ENCODE measurements at places on chromosomes 12 and 14.
A peak's percentile ranks its signal among the peaks of the same experiment; 100 is the strongest.

DNA sequence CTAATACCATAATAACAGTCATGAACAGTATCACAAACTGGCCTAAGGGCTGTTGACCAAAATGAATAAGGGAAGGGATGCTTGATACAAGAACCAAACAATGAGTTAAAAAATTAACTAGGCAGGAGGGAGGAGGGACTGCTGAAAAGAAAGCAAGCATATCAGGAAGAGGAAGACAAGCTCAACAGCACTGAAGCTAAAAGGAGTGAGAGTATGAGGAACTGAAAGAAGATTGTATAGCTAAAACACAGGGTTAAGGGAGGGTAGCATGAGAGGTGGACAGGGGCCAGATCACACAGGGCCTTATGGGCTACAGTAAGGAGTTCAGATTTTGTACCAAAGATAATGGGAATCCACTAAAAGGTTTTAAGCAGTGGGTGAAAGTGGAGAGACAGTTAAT, 34.1 kb downstream of the ITGA7 start:
- DNase-seq: no peak

GRCh38 chr14:23641915-23642588, 5.9 kb downstream of the DHRS2 start:
- DNase-seq: no peak

GRCh38 chr12:42442888-42443287, 116.9 kb downstream of the PPHLN1 start:
- no peak for DNase-seq

- DNase-seq: no peak
Observed at GRCh38 chr12:3882896-3883564, 9.8 kb upstream of the PARP11 start.

DNA sequence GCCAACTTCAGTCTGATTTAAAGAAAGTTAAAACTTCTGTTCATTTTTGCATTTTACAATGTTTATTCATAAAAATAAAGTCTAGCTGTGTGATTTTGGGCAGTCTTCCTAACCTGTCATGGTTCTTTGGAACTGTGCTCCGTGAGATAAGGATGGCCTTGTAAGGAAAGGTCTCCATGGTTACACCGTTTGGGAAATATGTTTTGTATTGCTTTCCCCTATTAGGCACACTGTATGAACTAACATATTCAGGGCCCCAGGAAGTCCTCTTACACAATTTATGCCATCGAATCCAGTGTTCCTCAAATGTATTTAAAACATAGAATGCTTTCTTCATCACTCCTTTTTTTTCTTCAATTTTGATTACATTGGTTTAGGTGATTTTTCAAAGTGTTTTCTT, 54.5 kb downstream of the APAF1 start:
- no peak for DNase-seq

DNA sequence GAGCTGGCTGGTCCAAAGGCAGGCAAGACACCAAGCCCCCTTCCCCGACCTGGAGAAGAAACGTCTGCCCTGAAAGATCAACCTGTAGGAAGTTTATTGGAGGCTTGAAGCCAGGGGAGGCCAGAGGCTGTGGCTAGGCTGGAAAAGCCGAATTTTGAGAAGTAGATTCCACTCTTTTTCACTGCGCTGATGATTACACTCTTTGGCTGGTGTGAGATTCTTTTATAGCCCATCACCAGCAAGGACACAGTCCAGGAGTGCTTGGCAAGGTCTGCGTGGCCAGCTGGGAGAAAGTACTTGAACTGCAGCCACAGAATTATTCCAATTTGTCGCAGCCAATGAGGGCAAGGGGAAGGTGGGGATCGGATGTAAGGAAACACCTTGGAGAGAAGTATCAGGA, 45.0 kb downstream of the SYNE3 start:
- DNase-seq: no peak

DNA sequence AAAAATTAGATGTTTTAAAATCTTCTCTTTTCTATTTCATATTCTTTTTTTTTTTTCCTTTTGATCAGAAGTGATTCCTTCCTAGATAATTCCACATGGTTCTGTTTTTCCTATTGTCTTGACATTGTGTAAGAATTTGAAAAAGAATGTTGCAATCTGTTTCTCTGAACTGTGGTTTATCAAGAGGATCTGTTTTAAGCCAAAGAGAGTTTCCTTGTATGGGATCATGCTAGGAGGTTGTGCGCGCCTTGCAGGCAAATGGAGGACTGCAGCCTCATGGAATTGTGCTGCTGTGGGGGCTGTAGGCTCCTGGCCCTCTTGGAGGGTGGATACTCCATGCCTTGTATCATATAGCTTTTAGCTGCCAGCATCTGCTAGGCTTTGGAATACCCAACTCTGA, 43.3 kb upstream of the MBIP start:
- peak; percentile 49 for DNase-seq

DNA sequence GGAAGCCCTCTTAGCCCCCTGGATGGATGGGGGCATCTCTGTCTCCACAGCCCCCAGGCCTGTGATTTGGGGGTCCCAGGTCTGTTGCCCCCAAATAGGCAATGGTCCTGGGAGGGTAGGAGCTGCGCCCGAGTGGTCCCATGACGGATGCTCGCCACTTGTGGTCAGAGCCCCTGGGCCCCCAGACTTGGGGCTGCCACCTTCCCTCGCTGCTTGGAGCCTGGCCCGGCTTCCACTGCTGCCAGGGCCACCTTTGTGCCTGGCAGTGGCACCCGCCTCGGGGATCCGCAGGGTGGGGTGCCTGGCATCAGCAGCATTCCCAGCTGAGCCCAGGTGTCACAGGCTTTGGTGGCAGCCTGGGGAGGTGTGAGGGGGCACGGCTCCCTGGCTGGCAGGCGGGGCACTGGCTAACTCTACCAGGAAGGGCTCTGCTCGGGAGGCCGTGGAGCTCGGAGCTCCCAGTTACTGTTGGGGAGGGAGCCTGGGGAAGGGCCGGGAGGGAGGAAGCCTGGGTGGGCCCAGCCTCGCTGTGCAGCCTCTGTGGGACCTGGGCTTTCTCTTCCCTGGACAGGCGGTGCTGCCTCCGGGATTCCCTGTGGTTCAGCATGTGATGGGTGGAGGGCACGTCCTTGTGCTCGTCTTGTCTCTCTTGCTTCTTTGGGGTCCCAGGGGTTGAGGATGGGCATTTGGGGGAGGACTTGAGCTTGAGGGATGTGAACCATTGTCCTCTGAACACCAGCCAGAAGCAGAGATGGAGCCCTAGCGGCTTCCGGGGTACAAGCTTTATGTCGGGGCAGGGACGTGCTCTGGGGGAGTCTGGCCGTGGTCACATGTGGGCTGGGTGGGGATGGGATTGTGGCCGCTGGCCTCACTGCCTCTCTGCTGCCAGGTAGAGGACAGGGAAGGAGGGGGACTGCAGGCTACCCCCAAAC, 5.4 kb downstream of the KIF26A start:
- DNase-seq: no peak

DNA sequence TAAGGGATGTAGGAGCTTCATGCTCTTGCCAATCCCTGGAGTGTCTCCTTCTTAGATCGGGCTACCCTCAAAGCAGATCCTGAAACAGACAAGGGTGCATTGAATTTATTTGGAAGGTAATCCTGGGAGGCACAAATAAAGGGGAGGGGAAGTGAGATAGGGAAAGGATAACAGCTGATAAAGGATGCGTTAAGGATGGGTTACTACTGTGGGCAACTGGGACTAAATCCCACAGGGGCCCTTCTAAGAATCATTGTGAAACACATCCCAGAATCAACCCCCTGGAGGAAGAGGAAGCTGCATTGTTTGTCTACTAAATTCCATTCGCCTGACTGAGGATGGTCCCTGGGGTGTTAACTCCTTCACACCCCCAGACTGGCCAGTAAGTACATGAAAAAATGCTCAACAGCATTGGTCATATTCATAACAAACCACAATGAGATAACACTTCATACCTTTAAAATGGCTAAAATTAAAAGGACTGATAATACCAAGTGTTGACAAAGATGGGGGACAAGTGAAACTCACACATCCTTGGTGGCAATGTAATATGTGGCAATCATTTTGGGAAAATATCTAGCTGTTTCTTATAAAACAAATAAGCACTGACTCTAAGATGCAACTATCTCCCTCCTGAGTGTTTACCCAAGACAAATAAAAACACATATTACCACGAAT, 37.0 kb upstream of the CMKLR1 start:
- DNase-seq: no peak

DNA sequence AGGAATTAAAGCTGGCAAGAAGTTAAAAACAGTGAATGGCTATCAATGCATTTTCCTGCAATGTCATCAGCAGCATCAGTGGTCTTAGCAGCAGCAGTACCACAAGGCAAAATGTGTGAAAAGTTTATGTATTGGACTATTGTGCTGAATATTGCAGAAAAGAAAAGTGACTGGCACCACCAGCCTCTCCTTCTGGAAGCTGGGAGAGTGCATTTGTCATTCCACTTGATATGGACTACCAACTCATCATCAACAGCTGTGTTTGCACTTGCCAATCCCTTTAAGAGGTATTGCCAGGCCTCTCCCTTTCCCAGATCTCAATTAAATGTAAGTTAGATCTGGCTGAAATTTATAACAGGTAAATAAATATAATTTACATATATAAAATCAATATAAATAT, 151.0 kb upstream of the GZMB start:
- no peak for DNase-seq

DNA sequence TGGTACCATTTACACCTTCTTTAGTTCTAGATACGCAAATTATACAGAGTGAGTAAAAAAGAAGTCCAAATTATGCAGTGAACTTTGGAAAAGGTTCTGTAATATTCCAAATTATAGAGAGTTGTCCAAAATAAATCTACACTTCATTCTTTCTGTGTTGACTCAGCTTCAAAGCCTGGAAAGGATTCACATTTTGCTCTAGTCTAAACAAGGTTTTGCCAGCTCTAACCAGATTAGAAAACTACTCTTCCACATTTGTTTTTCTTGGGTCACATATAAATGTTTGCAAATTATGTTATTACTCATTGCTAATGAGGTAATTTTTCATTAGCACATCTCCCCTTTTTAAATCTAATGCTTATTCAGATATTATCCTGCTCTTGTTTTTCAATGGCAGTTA, 1562.4 kb upstream of the SEL1L start:
- DNase-seq: no peak

GRCh38 chr12:55720894-55721444, 776 bp downstream of the RDH5 start:
- peak; percentile 72 for DNase-seq

DNA sequence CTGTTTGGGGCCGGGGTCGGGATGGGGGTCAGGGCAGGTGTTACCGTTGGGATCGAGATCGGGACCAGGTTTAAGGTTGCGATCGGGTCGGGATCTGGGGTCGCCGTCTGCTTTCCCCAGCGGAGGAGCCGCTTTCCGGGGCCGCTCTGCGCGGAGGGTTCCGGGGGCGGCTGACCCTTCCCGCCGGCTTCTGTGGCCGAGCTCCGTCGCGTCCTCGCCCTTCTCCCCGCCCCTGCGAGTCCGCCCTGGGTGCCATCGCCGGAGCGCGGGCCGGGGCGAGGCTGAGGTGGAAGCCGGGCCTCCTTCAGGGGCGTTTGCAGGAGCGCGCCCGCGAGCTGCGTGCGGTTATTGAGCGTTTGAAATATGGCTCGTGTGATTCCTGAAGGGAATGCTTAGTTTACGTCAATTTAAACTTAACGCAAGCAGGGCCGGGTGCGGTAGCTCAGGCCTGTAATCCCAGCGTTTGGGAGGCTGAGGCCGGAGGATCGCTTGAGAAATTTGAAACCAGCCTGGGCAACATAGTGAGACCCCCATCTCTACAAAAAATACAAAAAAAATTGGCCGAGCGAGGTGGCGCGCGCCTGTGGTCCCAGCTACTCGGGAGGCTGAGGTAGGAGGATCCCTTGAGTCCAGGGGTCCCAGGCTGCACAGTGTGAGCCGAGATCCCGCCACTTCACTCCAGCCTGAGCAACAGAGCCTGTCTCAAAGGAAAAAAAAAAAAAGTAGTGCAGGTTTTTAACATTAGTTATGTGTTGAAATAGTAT, 620 bp downstream of the PGAM5 start:
- no peak for DNase-seq

GRCh38 chr12:130937063-130937462, 16.6 kb upstream of the ADGRD1 start:
- DNase-seq: no peak

GRCh38 chr12:13099844-13100604, 3.4 kb downstream of the GSG1 start:
- DNase-seq: no peak

GRCh38 chr12:27974735-27975221, 2.2 kb upstream of the PTHLH start:
- DNase-seq: no peak

DNA sequence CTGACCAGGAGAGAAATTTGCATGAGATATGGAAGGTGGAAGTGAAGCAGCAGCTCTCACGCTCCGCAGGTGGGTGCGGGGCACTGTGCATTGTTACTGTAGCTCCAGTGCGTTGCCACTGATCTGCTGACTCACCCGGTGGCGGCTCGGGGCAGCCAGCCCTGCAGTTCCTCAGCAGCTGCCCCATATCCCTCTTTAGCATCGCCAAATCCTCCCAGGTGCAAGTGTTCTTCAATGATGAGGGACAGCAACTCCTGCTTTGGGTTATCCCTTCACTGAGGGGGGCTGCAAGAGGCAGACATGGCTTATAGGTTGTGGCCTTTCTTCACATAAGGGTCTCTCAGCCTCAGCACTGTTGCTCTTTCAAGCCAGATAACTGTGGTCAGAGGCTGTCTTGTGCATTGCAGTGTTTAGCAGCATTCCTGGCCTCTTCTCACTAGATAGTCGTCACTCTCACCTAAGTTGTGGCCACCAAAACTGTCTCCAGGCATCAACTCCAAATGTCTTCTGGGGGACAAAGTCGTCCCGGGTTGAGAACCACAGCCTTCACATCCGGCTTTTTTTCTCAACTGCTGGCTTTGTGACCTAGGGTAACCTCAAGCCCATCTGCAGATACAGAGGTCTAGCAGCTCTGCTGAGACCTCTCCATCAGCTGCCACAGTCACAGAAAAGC, 180.8 kb downstream of the EFCAB11 start:
- peak; percentile 82 for DNase-seq

GRCh38 chr12:10873378-10873777, 10.7 kb downstream of the PRH1 start:
- no peak for DNase-seq

- no peak for DNase-seq
Observed at GRCh38 chr14:27305441-27305945, 707.7 kb upstream of the NOVA1 start.

DNA sequence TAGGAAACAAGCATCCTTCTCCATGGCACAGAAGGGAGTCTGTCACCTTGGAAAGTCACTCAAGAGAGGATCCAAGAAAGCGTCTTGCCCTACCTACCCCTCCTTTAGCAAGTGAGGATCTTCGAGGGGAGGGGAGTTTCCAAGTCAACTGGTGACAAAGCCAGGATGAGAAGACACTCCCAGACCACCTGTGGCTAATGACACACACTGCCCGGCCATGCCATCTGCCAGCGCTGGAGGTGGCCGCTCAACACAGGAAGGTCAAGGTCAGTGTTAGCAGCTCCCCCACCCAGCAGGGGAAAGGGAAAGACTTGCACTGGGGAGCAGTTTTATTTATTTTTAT, 41.3 kb downstream of the ELK3 start:
- no peak for DNase-seq

- DNase-seq: no peak
Observed at GRCh38 chr12:87280356-87280755, 748.8 kb downstream of the C12orf50 start.

DNA sequence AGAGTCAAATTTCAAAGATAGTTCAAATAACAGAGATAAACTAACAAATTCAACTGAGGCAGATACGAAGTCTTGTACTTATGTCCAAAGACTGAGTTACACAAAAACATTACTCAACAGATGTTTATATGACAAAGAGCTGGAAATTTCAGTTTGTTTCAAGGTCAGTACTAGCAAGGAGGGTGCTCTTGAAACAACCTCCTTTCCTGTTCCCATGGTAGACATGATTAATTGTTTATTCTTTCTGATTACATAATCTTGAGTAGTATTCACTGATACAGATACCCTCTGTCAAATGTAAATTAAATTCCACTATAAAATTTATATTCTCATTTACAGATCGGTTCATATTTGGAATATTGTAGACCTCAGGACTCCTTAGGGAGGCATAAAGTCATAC, 23.4 kb downstream of the TSPAN8 start:
- no peak for DNase-seq
